ENCODE measurements at places on chromosomes 13 and 19.

GRCh38 chr13:32883474-32883873, 132.7 kb upstream of the KL start:
- no peak for DNase-seq

DNA sequence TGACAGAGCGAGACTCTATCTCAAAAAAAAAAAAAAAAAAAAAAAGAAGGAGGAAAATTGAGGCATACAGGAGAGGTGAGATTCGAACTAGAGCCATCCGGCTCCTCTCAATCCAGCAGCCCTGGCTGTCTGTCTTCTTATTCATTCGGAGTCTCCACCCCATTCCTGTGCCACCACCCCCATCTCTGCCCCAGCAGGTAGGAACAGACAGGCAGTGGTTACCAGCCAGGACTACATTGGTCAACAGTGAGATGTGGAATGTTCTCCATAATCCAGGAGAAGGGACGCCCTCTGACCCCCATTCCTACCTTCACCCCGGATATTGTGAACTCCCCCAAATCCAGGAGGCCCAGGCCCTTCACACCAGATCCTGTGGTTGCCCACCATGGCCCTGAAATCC, 6.6 kb upstream of the S1PR2 start:
- no peak for DNase-seq

DNA sequence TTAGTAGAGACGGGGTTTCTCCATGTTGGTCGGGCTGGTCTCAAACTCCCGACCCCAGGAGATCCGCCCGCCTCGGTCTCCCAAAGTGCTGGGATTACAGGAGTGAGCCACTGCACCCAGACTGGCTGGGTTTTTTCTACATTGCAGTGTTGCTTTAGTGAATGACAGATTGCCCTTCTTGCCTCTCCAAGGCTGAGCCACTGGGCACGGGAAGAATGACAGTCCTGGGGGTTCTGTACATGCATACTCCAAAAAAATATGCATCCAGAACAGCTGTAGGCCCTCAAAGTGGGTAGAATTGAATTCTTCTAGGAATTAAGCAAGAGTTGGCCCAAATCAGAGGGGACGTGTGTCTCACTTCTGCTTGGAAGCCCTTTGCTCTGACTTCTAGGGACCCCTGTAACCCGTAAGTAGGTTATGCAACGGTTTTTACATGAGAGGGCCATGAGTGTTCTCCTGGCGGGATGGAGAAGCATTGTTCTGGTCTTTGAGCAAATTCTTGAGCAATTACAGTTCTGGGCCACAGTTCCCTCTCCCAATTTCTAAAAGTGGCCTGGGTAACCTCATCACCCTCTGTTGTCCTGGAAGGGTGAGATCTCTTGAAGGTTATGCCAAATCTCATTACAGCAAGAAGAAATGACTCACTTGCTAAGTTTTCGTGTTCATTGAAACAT, 3.6 kb downstream of the ACTN4 start:
- no peak for DNase-seq

GRCh38 chr13:57631596-57632275, at the start of gene PCDH17:
TSS of gene PCDH17 (plus strand) at chr13:57631744. CDS start at chr13:57632547, 803 bp downstream.
- no peak for DNase-seq
